Activated T-cell treated with anti-CD3 and anti-CD28 coated beads, Interleukin-2, amount 50 U/mL, for 4 hours (primary cell): ENCODE measurements at places on chromosomes 1 and 21. TPM values are rescaled to one million over a fixed set of nuclear protein-coding genes. Genes with fewer than 3 reads are reported as not detected.

The THEMIS2 gene
- total RNA-seq = 9.9 TPM

The TNFRSF1B gene
- total RNA-seq = 255 TPM

The KLHDC7A gene
- total RNA-seq = not detected

The GJA9 gene
- not detected for total RNA-seq

The IFI44L gene
- 2.2 TPM for total RNA-seq

The COL24A1 gene
- not detected for total RNA-seq

The MAEL gene
- 0.18 TPM for total RNA-seq

The FMOD gene
- 0.26 TPM for total RNA-seq

The STIL gene
- 9.2 TPM for total RNA-seq

The USH2A gene
- not detected for total RNA-seq

The ADARB1 gene
- 32.9 TPM for total RNA-seq

The C4BPA gene
- total RNA-seq = 0.16 TPM

The VAMP3 gene
- 20.2 TPM for total RNA-seq

The PLEKHG5 gene
- total RNA-seq = 1.4 TPM

The CFAP74 gene
- total RNA-seq = not detected

The CNR2 gene
- 0.05 TPM for total RNA-seq

The OR2T29 gene
- not detected for total RNA-seq

The KRTCAP2 gene
- total RNA-seq = 193 TPM

The CD53 gene
- 163 TPM for total RNA-seq

The KCNT2 gene
- not detected for total RNA-seq

The LY9 gene
- total RNA-seq = 21.4 TPM

The PTGFR gene
- total RNA-seq = not detected

The CRNN gene
- total RNA-seq = not detected

The OR2L13 gene
- not detected for total RNA-seq

The BSDC1 gene
- total RNA-seq = 42.2 TPM

The PDPN gene
- total RNA-seq = 0.46 TPM

The DCST2 gene
- not detected for total RNA-seq

The NTMT2 gene
- total RNA-seq = not detected

The TMEM81 gene
- 2.3 TPM for total RNA-seq

The LCE3D gene
- not detected for total RNA-seq

The SPRR1B gene
- total RNA-seq = not detected

The CRYAA gene
- not detected for total RNA-seq

The DPH2 gene
- total RNA-seq = 145 TPM

The PLA2G2F gene
- total RNA-seq = not detected

The TPTE gene
- not detected for total RNA-seq

The PCNX2 gene
- total RNA-seq = 15.1 TPM

The LCE1F gene
- not detected for total RNA-seq

The SLAMF1 gene
- 69.2 TPM for total RNA-seq

The SERINC2 gene
- total RNA-seq = 0.35 TPM

The RIIAD1 gene
- not detected for total RNA-seq

The FCRL5 gene
- not detected for total RNA-seq

The OLFML3 gene
- 0.16 TPM for total RNA-seq

The RCAN3 gene
- 45.0 TPM for total RNA-seq

The IL19 gene
- total RNA-seq = 0.19 TPM

The CRP gene
- 0.81 TPM for total RNA-seq

The FCN3 gene
- total RNA-seq = 0.34 TPM

The MPC2 gene
- total RNA-seq = 32.1 TPM

The GNG4 gene
- 0.26 TPM for total RNA-seq

The MROH7 gene
- not detected for total RNA-seq

The ZNF687 gene
- 25.9 TPM for total RNA-seq

The DENND2D gene
- total RNA-seq = 134 TPM

The AADACL4 gene
- not detected for total RNA-seq

The EXO1 gene
- total RNA-seq = 25.5 TPM

The GJA5 gene
- total RNA-seq = not detected

The NCF2 gene
- 1.9 TPM for total RNA-seq

The FCRL6 gene
- 0.41 TPM for total RNA-seq

The KLHDC8A gene
- not detected for total RNA-seq
